Left colon (tissue), 2 donors: ENCODE measurements at places on chromosomes 3 and 15. TPM values are rescaled to one million over a fixed set of nuclear protein-coding genes. Genes with fewer than 3 reads are reported as not detected.
A peak's percentile ranks its signal among the peaks of the same experiment; 100 is the strongest.

CCR1 gene
- 4.5 TPM for total RNA-seq

GHSR gene
- total RNA-seq: not detected

DNA sequence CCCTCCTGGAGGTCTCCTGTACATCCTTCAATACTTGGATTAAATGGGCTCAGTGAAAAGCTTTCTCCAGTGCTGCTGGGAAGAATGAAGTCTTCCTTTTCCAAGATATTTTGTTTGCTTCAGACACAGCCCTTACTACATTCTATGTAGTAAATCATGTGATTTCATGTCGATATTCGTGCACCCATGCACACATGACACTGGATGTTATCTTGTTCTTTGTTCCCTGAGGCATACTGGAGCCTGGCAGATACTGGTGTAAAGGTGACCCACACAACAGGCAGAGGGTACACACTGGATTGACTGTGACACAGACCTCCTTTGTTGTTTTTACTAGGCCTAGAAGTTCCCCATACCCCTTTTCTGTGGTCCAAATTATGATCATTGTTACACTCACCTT lies 40.3 kb upstream of the ATP2C1 start:
- no peak for DNase-seq

DNA sequence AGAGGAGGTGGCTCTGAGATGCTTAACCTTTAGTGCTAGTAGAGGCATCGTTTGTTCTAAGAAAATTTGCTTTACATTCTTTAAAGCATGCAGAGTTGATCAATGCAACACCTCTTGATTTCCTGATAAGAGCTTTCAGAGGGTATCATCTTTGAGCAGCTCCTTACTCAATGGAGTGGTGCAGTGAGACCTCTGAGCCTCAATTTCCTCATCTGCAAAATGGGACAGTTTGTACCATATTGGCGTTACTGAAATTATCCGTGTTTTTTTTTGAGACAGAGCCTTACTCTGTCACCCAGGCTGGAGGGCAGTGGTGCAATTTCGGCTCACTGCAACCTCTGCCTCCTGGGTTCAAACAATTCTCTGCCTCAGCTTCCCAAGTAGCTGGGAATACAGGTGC lies 1.6 kb upstream of the TMEM42 start:
- DNase-seq: no peak

DNA sequence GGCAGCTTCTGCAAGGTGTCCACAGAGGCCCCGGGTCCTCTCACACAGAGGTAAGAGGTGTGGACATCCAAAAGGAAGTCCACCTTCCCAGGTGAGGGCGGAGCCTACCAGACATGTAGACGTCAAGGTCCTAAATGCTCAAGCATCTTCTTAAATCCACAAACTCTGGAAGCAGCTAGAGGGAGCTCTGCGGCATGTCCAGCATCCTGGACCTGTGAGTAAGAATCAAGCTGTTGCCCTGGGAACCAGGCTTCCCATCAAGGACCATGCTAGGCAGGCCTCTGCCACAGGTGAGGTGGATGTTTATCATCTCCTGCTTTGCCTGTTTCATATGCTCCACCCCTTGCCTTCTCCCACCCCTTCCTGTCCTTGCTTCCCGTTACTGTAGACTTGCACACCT lies 368.2 kb downstream of the GABRG3 start:
- DNase-seq: no peak

ATP10A gene
- 1.5 TPM for total RNA-seq

TBC1D2B gene
- 63.5 TPM for total RNA-seq

CFAP92 gene
- 2.9 TPM for total RNA-seq

AADACL2 gene
- 0.11 TPM for total RNA-seq

GRCh38 chr3:171788546-171789351 lies 21.5 kb downstream of the PLD1 start:
- no peak for DNase-seq

LMAN1L gene
- 0.40 TPM for total RNA-seq

GRCh38 chr15:66098022-66098363 lies 155.6 kb downstream of the MEGF11 start:
- no peak for DNase-seq

CXCR6 gene
- 0.67 TPM for total RNA-seq

GRCh38 chr15:90818251-90819210 lies 49.9 kb upstream of the FURIN start:
- DNase-seq: peak; percentile 32

GRCh38 chr3:104279617-104280016 lies 1087.1 kb upstream of the ALCAM start:
- no peak for DNase-seq

- no peak for DNase-seq
Observed at GRCh38 chr3:130820976-130821375, 72.9 kb upstream of the ATP2C1 start.

- DNase-seq: peak; percentile 23
Observed at GRCh38 chr3:39808467-39809180, 785 bp upstream of the MYRIP start.

DNA sequence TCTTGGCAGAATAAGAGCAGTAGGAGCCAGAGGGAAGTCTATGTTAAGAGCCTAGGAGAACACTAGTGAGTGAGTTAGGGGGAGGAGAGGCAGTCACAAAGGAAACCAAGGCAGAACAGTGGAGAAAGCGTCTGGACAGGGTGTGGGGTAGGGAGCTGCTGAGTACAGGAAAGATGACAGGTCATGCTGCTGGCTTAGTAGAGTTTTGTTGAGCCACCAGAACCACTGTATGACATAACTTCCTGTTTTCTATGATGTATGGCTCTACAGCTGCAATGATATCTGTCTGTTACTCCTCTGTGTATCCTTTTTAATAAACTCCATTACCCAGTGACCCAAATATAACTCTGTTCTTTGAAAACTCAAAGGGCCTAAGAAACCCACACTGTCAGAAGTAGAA lies 10.6 kb upstream of the STT3B start:
- DNase-seq: no peak
